ENCODE measurements at places on chromosomes 2 and 18. TPM values are rescaled to one million over a fixed set of nuclear protein-coding genes. Genes with fewer than 3 reads are reported as not detected.

MRPL30 gene
- 64.3 TPM for total RNA-seq

STPG4 gene
- 0.33 TPM for total RNA-seq

TMEM200C gene
- total RNA-seq: not detected

NCKAP5 gene
- 4.3 TPM for total RNA-seq

GAD1 gene
- total RNA-seq: 1.1 TPM

LCT gene
- total RNA-seq: under 0.01 TPM

AGBL5 gene
- total RNA-seq: 13.4 TPM

PRSS56 gene
- under 0.01 TPM for total RNA-seq

RTP5 gene
- not detected for total RNA-seq

GLI2 gene
- total RNA-seq: not detected

SEH1L gene
- total RNA-seq: 40.0 TPM

CYTIP gene
- total RNA-seq: not detected

LINC00305 gene
- total RNA-seq: not detected

UGT1A10 gene
- not detected for total RNA-seq
